Fibroblast of lung (primary cell): ENCODE measurements at places on chromosomes 4 and X. TPM values are rescaled to one million over a fixed set of nuclear protein-coding genes. Genes with fewer than 3 reads are reported as not detected.

ATP2B3 gene
- total RNA-seq = not detected in 2 replicates

GYG2 gene
- total RNA-seq = 5.4 and 10.6 TPM in 2 replicates

- no peaks in the 10 kb centered on the region for H3K36me3 ChIP-seq
- peak; percentile 93 for DNase-seq
- peak overlapping the region; percentile 10 for H3K4me3 ChIP-seq
- H3K27ac ChIP-seq = peak overlapping the region; percentile 50
These were observed 102.0 kb downstream of the RTL5 start for GRCh38 chrX:72029483-72030411.

GRCh38 chr4:172950990-172951389 lies 217.6 kb upstream of the GALNT7 start:
- no peak overlapping the region for H3K27ac ChIP-seq
- H3K36me3 ChIP-seq = no peaks in the 10 kb centered on the region
- no peaks in the 10 kb centered on the region for H3K27me3 ChIP-seq
- H3K4me1 ChIP-seq = no peaks in the 10 kb centered on the region
- no peak overlapping the region for H3K4me3 ChIP-seq
- DNase-seq = no peak
